ENCODE measurements at places on chromosomes 16 and 17.
A peak's percentile ranks its signal among the peaks of the same experiment; 100 is the strongest.

DNA sequence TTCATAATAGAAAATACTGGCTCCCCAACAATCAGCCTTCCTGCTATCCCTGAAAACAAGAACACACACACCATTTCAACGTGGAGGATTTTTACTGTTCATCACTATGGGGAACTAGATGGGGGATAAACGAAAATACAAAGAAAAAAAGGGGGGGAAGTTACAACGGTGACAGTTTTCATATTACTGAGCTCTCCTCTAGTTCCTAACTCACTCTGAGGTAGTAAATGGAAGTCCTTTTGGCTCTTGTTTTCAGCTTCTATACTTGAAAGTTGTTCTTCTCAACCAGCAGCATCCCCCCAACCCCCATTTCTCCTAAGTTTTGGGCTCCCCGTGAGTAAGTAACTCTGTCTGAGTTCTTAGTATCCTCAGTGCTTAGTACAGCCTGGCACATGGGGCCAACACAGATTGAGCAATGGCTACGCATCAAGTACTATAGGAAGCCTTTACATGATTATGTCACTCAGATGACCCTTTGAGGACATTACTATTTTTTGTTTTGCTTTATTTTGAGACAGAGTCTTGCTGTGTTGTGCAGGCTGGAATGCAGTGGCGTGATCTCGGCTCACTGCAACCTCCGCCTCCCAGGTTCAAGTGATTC, 4.2 kb upstream of the CORO7 start:
- DNase-seq, result no peak

- no peak for DNase-seq
Observed at GRCh38 chr17:44334727-44335126, 10.1 kb upstream of the SLC25A39 start.

DNA sequence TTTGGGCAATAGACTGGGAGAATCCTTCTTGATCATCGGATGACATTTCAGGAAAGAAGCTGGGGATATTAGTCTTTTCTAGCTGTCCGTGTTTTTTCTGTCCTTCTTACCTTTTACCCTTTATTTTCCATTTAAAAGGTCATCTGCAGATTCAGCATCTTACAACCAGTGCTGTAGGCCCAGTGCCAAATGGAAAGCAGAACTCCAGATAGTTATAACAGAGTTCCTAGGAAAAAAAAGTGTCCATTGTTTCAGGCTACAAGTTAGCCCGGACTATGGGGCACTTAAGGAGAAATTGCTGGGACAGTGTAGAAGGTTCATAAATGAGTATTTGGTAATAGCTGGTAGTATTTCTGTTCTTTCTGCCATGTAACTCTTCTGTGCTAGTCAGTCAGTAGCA, 28.4 kb downstream of the LDHD start:
- DNase-seq, result no peak

GRCh38 chr16:55257966-55258613, 65.9 kb upstream of the IRX6 start:
- DNase-seq, result peak; percentile 11

- no peak for DNase-seq
Observed at GRCh38 chr17:21066394-21066793, 23.6 kb upstream of the USP22 start.

- no peak for DNase-seq
Observed at GRCh38 chr17:14303343-14304221, 2.7 kb downstream of the HS3ST3B1 start.

DNA sequence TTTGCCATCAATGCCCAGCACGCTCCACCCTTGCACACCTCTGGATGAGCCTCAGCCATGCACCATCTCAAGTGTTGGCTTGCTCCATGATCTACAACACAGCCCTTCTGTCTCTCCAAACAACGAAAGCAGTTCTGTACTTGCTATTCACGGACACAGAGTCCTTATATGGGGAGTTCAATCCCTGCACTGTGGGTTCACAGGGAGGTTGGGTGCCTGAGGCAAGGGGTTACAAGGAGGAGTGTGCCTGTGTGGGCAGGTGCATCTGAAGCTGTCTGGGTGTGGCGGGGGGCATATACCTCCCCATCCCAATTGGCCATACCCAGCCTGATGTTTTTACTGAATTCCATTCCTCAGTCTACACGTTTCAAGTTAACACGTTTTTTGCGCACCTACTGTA, 5.6 kb downstream of the RUNDC3A start:
- no peak for DNase-seq

DNA sequence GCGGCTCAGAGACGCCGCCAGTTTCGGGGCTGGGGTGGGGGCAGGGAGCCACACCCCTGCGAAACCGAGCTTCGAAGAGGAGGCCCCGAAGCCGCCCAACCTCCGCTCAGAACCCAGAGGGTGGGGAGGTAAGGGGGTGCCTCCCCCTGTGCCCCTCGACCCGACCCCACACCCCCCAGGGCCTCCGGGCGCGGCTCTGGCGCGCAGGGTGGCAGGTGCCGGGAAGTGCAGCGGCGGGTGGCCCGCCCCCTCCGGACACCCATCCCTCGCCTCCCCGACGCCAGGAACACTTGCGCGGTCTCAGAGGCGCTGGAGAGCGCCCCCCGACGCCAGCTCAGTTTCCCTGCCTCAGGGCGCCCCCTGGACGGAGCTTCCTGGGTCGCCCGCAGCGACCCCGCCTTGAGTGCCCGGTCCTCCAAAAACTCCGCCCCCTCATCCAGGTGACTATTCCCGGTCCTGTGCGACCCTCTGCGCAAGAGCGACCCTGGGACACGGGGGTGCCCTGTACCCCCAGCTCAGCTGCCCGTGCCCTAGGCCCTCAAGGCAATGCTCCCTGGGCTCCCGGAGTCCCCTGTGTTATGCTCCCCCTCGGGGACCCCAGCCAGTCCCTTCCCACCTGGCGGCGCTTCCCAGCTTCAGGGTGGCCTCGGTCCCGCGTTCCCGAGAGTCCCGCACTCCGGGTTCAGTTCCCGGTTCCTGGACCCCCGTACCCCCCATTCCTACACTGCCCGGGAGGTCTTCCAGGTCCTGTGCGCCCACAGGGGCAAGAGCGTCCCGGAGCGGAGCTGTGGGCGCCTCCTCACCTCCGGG, 562 bp downstream of the PPL start:
- no peak for DNase-seq

GRCh38 chr16:26736084-26736483, 330.6 kb upstream of the C16orf82 start:
- no peak for DNase-seq

DNA sequence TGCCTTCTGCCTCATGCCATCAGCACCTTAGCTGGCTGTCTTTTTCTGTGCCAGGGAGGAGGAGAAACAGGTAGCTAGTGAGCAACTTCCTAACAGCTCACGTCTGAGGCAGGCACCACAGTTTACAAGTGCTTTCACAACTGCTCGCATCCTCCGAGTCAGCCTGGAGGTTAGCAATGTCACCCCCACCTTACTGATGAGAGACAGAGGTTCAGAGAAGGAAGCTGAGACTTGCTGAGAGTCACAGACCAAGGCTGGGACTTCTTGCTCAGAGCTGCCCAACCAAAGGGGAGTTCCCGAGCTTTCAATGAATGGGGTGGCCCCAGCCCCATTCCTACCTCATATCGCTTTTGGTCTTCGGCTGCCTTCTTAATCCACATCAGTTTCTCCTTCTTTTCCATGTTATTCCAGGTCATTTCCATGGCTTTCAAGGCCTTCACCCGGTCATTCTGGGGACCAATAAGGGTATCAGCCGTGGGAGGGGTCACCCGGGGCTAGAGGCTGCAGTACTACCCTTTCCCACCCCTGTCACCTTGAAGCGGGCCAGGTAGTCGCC, 9.6 kb downstream of the UBTF start:
- DNase-seq, result no peak

DNA sequence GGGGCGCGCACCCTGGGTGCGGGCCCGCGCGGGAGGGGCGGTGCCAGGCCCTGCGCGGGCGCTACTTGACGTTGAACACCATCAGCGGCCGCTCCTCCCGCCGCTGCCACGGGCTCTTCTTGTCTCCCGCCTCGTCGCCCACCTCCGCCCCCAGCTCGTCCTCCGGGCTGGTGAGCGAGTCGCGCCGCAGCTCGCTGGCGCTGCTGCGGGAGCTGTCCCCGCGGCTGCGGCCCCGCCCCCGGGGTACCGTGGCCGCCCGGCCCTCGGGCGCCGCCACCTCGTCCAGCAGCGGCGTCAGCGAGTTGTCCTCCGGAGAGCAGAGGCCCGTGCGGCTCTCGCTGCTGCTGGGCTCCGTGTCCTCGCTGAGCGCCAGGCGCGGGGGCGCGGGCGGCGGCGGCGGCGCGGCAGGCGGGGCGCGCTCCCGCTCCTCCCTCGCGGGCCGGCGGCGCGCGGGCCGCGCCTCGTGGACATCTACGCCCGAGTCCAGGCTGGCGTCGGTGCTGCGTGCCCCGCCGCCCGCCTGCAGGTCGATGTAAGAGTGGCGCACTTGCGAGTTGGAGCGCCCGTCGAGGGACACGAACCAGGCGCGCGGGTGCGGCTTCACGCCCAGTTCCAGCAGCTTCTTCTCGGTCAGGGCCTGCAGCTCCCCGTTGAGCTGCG, 8.7 kb downstream of the GRN start:
- DNase-seq, result no peak

- peak; percentile 72 for DNase-seq
Observed at GRCh38 chr17:1275962-1276736, 3.3 kb upstream of the TRARG1 start.

DNA sequence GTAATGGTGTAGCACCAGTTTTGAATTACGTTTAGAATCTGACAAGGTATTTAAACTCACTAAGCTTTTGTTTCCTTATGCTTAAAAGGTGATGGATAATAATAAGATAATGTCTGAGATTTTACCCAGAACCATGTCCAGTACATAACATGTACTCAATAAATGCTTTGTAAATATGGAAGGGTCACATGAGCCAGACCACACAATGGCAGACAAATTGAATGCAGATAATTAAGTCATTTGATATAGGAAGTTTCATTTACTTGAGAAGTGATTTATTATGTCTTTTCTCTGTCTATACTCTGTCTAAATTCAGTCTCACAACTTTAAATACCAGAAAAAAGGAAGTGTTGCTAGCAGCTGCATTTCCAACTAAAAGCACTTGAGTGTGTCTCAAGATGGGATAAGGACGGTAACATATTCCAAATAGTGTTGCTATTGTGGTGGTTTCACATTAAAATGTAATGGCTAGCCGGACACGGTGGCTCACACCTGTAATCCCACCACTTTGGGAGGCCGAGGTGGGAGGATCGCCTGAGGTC, 52.5 kb upstream of the DHX40 start:
- no peak for DNase-seq

Measured in effector memory CD8-positive, alpha-beta T cell (primary cell).